ENCODE measurements at places on chromosomes 4 and X.

DNA sequence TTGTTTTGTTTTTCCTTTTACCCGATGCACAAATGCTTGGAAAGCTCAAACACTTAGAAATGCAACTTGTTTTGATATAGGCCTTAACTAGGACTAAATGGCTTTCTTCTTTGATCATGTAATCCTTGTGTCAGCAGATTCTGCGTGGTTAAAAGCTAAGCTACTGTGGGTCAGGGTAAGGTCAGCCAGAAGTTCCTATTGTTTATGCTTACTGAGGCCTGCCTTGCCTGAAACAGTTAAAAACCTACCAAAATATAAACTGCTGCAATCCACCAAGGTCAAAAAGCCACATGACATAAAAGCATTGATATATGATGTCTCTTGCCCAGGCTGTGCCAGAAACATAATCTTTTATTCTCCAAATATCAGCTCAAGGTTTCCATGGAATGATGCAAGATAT is 223.4 kb downstream of the FAM47B start:
- DNase-seq, result no peak

DNA sequence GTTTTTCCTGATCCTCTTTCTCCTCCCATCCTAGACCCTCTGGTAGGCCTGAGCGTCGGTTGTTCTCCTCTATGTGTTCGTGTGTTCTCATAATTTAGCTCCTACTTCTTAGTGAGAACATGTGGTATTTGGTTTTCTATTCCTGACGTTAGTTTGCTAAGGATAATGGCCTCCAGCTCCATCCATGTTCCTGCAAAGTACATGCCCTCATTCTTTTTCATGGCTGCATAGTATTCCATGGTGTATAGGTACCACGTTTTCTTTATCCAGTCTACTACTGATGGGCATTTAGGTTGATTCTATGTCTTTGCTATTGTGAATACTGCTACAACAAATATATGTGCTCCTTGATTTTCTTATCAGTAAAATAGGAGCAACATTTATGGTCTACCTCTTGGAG is 146.8 kb upstream of the PTCHD1 start:
- DNase-seq, result no peak

DNA sequence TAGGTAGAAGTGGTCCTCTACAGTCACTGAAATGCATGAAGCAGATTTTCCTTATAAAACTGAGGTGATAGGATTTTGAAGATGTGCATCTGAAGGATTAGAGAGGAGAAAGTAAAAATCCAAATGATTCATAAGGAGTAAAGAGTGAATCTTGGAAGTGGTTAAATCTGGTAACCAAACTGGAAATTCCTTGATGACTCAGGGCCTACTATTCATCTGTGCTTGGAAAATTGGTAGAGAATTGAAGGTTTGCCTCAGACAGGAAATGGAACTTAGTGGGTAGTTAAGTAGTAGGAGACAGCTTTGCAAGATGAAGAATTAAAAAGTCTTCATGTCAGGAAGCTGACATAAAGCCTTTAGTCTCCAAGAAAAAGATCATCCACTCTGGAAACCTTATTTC is 368.9 kb upstream of the CTSO start:
- DNase-seq, result no peak

- DNase-seq, result no peak
Observed at GRCh38 chr4:184643731-184644130, 5.5 kb downstream of the CASP3 start.

GRCh38 chrX:94850811-94851210 is 1176.8 kb downstream of the FAM133A start:
- no peak for DNase-seq

GRCh38 chr4:25608644-25609043 is 47.0 kb upstream of the SLC34A2 start:
- DNase-seq, result no peak

- DNase-seq, result no peak
Observed at GRCh38 chr4:174592256-174592984, 70.1 kb upstream of the HPGD start.

GRCh38 chrX:17527922-17528321 is 152.9 kb downstream of the NHS start:
- peak; percentile 51 for DNase-seq

- DNase-seq, result no peak
Observed at GRCh38 chr4:78242071-78242470, 184.9 kb downstream of the FRAS1 start.

DNA sequence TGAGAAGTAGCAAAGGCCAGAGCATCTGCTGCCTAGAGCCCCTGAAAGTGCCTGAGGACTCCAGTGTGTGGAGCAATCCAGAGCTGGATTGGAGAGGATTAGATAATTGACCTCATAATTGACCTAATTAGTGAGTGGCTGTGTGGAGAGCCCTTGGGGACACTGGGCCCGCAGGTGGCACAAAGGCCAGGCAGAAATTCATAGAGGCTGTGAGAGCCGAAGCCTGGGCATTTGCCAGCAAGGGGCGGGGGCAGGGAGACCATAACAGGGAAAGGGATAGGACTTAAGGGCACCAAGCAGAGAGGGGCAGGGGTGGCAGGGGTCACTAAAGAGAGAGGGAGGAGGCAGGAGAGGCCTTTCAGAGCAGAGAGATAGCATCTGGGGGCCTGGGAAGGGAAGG is 45.3 kb downstream of the EFNB1 start:
- no peak for DNase-seq

DNA sequence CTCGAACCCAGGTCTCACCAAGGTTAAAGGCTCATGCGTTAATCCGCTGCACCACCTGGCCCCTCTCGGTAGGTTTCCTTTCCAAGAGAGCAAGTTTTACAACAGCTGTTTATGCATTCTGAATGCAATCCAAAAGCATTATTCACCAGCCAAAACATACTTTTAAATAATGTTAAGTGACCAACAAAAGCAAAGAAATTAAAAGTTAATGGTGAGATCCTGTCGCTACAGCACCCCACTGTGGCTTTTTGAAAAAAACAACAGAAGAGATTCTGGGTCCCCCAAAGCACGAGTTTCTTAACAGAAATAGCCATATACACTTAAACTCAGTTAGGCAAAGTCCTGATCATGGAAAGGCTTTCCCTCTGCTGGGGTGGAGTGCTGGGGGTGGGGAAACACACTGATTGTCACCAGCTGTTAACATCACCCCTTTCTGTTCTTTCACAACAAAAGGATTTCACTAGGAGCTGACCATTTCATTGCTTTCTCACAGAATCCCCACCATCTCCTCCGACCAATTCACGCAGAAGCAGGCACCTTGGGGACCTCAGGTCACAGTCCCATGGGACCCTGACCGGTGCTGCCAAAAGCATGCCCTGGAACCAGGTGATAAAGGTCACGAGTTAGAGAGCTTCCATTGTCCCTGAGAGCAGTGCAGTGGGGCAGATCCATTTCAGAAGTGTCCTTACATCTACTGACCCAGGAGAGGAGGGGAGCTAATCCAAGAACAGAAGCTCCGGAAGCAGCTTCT is 51.2 kb downstream of the ZNF827 start:
- DNase-seq, result no peak

- no peak for DNase-seq
Observed at GRCh38 chr4:51963841-51964517, 56.2 kb downstream of the LRRC66 start.

GRCh38 chr4:148229028-148229427 is 213.2 kb downstream of the NR3C2 start:
- no peak for DNase-seq

DNA sequence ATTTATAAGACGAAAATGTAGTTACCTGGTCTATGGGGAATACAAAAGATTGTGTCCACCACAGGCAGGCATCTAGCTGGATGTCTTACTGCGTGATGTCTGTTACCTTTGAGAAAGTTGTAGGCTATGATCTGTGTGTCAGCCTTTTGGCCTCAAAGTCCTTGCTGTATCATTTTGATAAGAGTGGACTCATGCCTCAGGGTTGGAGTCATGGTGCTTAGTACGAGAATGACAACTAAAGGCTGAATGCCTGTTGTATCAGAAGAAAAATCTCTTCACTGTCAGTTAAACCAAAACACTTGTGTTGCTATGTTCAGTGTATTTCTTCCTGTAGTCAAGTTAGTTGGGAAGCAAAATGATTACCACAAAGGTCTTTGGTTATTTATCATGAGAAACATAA is 226.2 kb downstream of the ARHGAP10 start:
- DNase-seq, result no peak

GRCh38 chrX:15475486-15475885 is 17.6 kb downstream of the PIR start:
- DNase-seq, result no peak

- DNase-seq, result no peak
Observed at GRCh38 chrX:44155126-44155525, 181.9 kb upstream of the NDP start.

- peak; percentile 20 for DNase-seq
Observed at GRCh38 chrX:13742397-13743176, 8.0 kb downstream of the OFD1 start.

DNA sequence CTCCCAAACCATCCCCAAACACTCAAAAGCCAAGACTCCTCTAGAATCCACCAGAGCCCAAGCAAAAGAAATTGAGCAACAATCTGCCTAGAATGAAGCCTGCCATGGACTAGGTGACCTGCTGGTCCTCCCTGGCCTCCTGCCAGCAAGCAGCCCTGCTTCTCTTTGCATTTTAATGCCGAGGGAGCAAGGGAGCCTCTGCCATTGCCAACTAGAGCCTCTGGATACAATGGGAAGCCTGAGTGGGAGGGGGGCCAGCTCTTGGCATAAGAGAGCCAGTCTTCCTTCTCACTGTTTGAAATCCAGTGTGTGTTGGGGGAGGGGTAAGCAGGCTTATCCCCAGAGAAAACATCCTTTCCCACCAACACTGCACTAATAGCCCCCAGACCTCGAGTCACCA is 1.5 kb upstream of the GDPD2 start:
- DNase-seq, result no peak

GRCh38 chr4:52911684-52912294 is 49.7 kb downstream of the RASL11B start:
- peak; percentile 28 for DNase-seq

GRCh38 chrX:24728530-24728929 is 34.8 kb downstream of the POLA1 start:
- DNase-seq, result no peak

GRCh38 chr4:93828332-93828994 is at the start of gene ATOH1:
Gene ATOH1, plus strand, starts transcription at chr4:93828753. Its CDS starts 174 bp downstream, at chr4:93828927.
- DNase-seq, result no peak

DNA sequence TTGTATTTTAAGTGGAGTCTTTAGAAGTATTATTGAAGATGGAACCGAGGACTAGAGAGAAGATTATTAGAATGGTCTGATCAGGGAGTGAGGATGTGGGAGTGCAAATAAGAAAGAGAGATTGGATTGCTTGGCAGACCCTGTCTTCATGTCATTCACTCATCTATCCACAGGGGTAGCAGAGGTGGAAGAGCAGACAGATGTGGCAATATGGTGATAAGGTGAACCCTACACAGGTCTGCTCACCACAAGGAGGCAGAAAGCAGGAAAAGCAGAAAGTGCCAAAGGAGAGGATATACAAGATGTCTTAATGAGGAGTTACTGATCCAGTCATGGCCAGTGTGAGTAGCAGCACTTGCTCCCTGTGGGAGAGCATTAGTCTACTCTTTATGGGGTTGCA is 129.4 kb downstream of the MAGEE2 start:
- DNase-seq, result no peak

- no peak for DNase-seq
Observed at GRCh38 chr4:142373610-142374009, 472.5 kb downstream of the INPP4B start.

GRCh38 chr4:577499-578450 is 1.7 kb upstream of the TMEM271 start:
- DNase-seq, result no peak

DNA sequence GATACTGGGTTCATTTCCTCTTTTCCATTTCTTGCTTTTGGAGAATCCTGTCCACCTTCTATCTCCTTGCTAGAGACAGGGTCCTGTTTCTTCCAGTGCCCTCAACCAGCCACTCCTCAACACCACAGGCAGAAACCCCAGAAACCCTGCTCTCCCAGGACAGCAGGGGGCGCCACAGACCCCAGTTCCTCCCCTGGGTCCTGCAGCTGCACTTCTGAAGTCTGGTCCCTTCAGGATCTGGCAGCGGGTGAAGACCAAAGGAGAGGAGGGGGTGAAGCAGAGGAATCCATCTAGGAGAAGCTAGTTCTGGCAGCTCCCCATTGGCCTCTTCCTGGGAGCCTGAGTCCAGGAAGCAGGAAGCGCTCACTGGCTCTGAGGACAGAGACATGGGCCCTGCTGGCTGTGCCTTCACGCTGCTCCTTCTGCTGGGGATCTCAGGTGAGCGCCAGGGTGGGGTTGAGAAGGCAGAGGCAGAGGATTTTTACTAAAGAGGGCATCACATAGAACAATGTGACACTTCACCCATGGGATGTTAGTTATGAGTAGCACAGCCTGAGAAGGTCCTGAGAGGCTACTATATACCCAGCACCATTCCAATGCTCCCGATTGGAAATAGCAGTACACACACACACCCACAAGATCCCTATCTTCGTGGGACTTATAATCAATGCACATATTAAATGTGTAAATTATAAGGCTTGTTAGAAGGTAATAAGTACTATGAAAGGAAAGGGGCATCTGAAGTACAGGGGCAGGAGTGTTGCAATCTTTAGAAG is at the start of gene PRSS48:
Gene PRSS48, plus strand, starts transcription at position 375 of the 776 bp plus-strand sequence. Its CDS starts 12 bp downstream, at position 387.
- no peak for DNase-seq

DNA sequence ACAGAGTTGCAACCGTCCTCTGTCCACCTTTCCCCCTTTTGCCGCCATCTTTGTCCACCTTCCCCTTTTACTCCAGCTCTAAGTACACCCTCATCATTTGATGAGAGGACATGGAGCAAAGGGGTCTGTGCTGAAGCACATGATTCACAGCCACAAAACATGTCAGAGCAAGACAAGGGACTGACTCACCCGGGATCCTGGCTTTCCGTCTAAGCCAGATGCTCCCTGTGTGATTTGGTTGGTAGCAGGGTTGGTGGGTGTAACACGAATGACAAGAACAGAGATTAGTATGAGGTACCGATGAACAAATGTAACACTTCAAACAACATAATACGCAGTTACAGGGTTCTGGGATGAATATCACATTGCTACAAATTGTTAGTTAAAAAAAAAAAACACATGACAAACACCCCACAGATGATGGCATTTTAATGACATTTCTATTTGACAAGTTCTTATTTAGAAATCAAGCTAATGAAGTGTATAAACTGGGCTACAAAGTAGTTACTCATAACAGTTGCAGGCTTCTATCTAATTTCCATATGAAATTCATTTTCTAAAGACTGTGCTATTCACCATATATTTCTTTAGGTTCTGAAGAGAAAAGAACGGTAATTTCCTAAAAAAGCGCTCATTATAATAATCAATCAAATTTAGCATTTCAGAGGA is 71.4 kb upstream of the ETNPPL start:
- no peak for DNase-seq

DNA sequence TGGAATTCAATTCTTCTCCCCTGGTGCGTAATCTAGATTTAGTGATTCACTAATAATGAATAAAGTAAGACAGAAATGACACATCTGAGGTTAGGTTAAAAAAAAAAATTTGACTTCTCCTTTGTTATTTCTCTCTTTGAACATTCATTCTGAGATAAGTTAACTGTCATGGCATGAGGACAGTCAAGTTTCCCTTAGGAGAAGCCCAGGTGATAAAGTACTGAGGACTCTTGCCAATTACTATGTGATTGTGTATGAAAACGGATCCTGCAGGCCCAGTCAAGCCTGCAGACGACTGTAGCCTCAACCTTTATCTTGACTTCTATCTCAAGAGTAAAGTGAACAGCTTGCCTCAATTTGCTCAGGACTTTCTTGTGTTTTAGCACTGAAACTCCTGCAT is 293.2 kb downstream of the PRR32 start:
- no peak for DNase-seq

Measured in AML-193 (cell line).